ENCODE measurements at places on chromosomes 6 and 20. TPM values are rescaled to one million over a fixed set of nuclear protein-coding genes. Genes with fewer than 3 reads are reported as not detected.
A peak's percentile ranks its signal among the peaks of the same experiment; 100 is the strongest.

DNA sequence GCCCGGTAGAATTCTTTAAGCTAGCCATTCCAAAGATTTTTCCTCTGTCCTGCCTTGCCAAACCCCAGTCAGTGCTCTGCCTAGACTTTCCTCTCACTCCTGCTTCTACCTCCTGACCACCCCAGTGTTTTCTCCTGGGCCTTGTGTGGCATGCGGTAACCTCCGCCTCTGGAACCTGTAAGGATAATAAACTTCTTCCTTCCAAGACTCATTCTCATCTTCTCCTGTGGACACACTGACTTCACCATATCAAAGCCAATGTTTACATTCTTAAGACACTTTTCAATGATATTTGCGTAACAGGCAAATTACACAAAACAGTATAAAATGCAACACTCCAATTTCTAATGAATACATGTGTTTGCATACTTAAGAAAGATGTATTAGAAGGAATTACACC, 354.6 kb downstream of the RNF144B start:
- no peak for DNase-seq

Gene SNAI1
- total RNA-seq, result 4.0 TPM

GRCh38 chr6:18185624-18186023, 30.4 kb downstream of the KDM1B start:
- DNase-seq, result no peak

DNA sequence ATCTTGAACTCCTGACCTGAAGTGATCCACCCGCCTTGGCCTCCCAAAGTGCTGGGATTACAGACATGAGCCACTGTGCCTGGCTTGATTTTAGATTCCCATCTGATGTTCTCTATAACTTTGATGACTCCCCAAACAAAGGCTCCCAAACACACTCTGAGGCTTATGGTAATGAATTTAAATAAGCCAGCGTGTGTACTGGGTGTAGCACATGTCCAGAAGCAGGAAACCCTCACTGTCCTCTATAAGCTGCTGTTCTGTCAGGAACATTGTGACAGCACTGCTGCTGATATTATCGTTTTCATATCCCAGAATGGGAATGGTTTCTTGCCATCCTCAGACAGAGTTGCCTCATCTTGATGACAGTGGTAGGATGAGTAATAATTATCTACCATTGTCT, 54.1 kb upstream of the SALL4 start:
- no peak for DNase-seq

Gene CD2AP
- 32.7 TPM for total RNA-seq

DNA sequence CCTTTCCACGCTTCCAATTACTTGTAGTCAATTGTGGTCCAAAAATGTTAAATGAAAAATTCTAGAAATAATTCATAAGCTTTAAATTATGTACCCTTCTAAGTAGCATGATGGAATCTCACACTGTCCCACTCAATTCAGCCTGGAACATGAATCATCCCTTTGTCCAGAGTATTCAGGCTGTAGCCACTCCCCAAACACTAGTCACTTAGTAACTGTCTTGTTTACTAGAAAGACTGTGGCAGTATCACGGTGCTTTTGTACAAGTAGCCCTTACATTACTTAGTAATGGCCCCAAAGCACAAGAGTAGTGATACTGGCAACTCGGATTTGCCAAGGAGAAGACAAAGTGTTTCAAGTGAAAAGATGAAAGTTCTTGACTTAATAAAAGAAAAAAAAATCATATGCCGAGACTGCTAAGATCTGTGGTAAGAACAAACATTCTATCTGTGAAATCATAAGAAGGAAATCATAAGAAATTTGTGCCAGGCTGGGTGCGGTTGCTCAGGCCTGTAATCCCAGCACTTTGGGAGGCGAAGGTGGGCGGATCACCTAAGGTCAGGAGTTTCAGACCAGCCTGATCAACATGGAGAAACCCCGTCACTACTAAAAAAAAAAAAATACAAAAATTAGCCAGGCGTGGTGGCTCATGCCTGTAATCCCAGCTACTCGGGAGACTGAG, 168.5 kb upstream of the SIM1 start:
- DNase-seq, result peak; percentile 10

GRCh38 chr6:96499781-96500180, 21.8 kb upstream of the UFL1 start:
- no peak for DNase-seq

Gene NKX2-2
- not detected for total RNA-seq

DNA sequence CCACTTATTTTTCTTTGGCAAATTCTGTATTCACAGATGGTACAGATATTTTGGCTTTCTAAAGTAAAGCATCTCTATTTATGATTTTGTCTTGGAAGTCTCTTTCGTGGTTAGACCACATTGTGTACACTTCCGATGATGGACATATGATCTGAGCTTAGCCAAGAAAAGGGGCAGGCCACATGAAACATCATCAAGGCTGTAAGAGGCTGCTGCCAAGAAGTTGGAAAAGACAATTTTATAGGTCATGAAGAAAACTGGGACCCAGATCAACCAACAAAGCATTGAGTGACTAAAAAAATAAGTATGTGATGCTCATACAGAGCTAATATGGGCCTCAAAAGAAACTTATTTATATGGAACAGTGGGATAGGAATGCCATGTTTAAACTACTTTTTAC, 266.4 kb downstream of the HAO1 start:
- DNase-seq, result no peak

DNA sequence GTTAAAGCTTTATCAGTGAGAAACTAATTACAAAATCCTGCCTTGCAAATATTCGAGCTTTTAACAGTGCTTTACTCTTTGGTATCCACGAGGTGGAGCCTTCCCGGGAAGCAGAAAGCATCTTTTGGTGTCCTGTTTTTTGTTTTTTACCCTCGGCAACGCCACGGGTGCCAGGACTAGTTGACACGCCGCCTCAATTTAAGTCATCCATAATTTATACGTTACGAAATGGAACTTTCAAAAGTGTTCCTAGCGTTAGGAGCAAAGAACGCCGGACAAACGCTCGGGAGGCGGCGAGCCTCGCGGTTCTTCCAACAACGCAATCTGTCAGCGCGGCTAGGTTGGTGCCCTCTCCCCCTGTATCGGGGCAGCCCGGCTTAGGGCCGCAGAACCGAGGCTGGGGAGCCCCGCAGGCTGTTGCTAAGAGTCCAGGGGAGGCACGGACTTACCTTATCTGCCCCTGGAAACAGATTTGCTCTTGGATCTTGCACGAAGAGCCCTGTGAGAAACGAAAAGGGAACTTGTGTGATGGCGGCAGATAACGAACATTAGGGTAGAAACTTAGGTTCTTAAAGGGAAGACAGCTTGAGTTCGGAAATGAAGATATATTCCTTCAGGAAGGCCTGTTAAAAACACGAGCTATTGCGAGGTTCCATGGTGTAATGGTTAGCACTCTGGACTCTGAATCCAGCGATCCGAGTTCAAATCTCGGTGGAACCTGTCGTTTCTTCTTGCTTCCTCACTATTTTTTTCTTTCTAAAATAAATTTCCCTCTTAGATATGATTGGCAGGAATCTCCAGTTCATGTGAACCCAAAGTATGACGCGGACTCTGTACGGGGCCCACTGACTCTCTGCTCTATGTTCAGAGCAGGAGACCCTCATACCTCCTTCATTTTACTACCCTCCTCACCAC, 46.2 kb upstream of the ZNF184 start:
- DNase-seq, result peak; percentile 81

GRCh38 chr6:42411406-42411805, 40.3 kb downstream of the TRERF1 start:
- DNase-seq, result no peak

DNA sequence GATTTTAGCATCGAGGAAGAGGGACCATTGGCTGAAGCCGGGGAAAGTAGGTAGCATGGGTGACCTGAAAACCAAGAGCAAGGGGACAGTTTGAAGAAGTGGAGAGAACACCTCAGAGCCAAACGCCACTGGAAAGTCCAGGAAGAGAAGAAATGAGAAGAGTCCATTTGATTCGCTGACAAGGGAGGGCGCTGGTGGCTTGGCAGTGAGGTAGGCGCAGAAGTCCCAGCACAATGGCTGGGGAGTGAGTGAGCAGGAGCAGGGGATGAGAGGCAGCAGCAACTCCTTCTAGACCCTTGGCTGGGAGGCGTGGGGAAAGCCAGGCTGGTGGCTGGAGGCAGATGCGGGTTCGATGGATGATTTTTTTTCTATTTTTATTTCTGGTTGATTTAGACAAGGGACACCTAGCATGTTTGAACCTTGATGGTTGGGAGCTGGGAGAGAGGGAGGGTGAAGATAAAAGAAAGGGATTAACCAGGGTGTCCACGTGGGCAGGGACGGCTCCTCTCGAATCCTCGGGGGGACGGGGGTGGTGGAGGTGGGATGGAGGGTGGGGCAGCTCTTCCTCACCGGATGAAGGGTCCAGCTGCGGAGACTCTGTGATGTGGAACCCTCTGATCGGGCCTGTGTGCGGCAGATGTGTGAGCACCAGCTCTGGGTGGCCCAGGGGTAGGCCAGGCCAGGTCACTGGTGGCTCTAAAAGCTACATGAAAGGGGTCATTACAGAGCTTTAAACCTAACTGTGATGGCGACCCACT, 164.2 kb downstream of the NFATC2 start:
- peak; percentile 63 for DNase-seq

DNA sequence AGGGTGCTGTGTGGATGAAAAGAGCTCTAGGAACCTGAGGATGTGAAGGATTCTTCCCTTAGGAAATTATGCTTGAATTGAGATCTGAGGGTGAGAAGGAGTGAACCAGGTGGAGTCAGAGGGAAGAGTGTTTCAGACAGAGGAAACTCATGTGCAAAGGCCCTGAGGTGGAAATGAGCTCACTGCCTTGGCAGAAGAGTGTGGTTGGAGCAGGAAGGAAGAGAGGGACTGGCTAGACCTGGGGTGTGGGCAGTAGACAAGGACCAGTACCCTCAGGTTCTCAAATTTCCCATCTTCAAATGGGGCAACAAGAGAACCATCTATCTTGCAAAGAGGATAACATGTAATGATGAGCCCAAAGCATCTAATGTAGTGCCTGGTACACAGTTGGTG, 24.0 kb upstream of the GTSF1L start:
- no peak for DNase-seq

DNA sequence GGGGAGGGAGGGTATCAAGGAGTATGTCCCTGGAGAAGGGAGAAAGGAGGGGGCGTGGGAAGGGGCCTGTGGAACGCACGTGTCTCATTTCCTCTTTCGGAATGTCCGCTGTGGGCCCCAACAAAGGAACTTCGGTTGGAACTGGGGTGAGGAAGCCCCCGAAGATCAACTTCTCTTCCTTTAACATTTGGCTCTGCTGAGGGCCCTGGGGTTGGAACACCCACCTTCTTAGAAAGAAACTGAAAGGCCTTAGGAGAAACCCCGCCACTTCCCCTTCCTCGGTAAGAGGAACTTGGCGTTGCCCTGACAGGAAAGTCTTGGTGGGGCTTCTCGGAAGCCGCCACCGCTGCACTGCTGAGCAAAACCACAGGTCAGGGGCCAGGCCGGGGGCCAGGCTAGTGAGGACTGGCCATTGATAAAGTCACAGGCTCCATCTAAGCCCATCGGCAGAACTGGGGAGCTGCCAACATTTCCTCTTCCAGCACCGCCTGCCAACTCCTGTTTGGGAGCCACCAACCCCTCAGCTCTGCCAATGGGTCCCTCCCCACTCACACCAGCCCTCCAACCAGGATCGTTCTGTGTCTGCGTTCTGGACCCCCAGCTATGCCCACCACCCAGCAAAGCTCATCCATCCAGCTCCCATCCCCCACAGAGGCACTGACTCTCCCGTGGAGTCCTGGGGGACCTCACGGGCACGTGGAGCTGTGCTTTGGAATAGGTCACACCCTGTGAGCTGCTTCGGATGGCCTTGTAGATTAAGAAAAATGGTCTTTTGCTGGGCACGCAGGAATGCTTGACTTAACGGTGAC, 44.8 kb downstream of the FGD2 start:
- DNase-seq, result no peak

GRCh38 chr6:53322188-53323029, 26.3 kb downstream of the ELOVL5 start:
- DNase-seq, result no peak

Gene JPH2
- total RNA-seq, result not detected

Gene SRMS
- not detected for total RNA-seq

GRCh38 chr20:25495189-25495824, 87.8 kb downstream of the GINS1 start:
- no peak for DNase-seq

Gene FOXQ1
- total RNA-seq, result not detected

GRCh38 chr6:23365732-23366131, 760.3 kb upstream of the NRSN1 start:
- DNase-seq, result no peak

DNA sequence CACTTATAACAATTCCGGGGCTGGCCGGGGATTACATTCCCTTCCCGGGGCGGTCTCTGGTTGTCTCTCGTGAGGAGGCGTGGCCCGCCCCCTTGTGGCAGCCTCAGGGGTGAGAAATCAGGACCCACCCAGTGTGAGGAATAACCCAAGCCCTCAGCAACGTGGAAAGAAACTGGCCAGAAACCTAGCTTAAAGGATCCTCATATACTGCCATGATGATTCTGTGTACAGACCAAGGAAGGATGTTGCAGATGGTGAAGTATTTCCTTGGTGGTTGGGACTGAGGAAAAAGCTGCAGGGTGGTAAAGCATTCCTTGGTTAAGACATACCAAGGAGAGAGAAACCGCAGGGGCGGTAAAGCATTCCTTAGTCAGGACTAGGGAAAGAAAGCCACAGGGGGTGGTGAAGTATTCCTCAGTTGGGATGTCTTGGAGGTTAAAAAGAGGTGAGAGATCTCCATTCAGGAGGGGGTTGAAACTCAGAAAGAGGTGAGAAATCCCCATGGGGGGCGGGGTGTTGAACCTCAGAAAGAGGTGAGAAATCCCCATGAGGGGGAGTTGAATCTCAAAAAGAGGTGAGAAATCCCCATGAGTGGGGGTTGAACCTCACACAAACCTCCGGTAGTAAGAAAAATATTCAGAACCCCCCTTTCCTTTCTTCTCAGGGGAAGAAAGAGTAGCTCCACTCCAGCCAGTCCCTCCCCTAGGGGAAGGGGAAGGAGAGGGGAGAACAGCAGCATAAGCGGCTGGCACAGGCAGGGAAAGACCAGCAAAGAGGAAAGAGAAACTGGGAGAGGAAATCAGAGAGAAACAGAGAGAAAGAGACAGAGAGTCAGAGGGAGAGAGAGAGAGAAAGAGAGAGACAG, 238.1 kb downstream of the RNGTT start:
- DNase-seq, result peak; percentile 77

Gene SIRPG
- not detected for total RNA-seq

Gene CPNE5
- total RNA-seq, result 0.56 TPM

DNA sequence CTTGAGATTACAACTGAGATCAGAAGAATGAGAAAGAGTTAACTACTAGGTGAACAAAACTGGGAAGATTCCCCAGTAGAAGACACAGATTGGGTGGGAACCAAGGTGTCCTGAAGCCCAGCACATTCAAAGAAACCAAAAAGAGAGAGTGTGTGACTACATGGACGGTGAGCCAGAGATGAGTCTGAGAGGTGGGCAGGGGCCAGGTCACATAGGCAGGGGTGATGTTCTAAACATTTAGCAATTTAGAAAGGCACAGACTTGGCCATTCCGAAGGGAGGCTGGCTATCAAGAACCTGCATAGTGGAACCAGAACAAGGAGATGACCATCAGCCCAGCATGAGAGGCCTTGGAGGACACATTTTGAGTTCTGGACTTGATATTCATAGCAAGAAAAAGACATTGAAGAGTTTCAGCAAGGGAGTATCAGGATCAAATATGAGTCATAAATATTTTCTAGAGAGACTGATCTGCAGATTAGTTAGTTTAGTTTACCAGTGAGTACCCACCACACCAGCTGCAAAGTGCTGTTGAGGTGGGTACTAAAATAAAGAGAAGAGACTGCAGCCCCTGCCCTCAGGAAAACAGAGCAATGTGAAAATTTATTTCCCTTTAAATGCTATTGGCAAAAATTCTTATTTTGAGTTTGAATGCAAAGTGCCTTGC, 340.5 kb upstream of the PRDM1 start:
- no peak for DNase-seq

- DNase-seq, result no peak
These were observed 37.7 kb downstream of the FOXO3 start for GRCh38 chr6:108598305-108598863.

Measured in neural progenitor cell (in vitro differentiated cells).